ENCODE measurements at places on chromosomes 16 and 17. TPM values are rescaled to one million over a fixed set of nuclear protein-coding genes. Genes with fewer than 3 reads are reported as not detected.

Gene ZNF747
- 10.4 TPM for total RNA-seq

GRCh38 chr17:81577278-81578000 lies 25.3 kb upstream of the FAAP100 start:
- no peak for DNase-seq

GRCh38 chr16:27972500-27972899 lies 91.0 kb downstream of the GSG1L start:
- DNase-seq = no peak

- peak; percentile 79 for DNase-seq
Measured at GRCh38 chr17:80426671-80427326, 11.8 kb downstream of the ENDOV start.

GRCh38 chr16:60945225-60945624 lies 1091.0 kb downstream of the CDH8 start:
- no peak for DNase-seq

GRCh38 chr17:78862073-78863023 lies 21.7 kb upstream of the USP36 start:
- peak; percentile 86 for DNase-seq

DNA sequence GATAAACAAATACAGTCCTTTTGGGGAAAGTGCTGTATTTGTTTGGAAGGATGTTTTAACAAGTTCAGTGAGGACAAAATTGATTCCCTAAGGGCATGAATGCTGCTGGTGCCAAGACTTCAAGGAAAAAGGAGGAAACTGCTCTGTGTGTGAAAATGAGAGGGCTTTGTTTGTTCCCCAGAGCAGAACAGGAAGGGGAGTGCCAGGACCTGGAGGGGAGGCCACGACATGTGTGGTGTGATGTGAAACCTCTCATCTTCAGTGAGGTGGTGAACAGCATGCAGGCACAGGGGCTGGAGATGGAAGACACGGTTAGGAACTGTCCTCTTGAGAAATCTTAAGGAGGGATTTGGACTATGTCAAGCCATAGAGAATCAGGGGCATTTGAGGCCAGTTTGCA lies 46.6 kb upstream of the GRIN2A start:
- DNase-seq = no peak

Gene LHX1
- not detected for total RNA-seq

Gene TUBG1
- total RNA-seq = 49.7 TPM

DNA sequence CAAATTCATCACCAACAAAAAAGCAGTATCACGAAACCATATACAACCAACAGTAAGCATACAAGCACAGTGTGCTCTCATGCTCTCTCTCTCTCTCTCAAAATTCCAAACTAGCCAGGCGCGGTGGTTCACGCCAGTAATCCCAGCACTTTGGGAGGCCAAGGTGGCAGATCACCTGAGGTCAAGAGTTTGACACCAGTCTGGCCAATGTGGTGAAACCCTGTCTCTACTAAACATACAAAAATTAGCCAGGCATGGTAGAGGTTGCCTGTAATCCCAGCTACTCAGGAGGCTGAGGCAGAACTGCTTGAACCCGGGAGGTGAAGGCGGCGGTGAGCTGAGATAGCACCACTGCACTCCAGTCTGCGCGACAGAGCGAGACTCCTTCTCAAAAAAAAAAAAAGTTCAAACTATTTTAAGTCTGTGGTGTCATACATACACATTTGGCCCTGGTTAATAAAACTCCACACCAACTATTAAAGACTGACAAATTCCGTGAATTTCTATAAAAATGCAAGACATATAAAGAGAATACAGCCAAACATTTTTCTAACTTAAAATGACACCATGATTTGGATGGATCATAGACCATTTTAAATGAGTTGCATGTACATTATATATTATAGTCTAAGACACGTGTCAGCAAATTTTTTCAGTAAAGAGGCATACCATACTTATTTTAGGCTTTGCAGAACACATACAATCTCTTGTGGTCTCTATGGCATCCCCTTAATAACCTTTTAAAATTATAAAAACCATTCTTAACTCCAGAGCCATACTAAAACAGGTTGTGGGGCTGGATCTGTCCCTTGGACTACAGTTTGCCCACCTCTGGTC lies 30.9 kb downstream of the GLG1 start:
- no peak for DNase-seq

DNA sequence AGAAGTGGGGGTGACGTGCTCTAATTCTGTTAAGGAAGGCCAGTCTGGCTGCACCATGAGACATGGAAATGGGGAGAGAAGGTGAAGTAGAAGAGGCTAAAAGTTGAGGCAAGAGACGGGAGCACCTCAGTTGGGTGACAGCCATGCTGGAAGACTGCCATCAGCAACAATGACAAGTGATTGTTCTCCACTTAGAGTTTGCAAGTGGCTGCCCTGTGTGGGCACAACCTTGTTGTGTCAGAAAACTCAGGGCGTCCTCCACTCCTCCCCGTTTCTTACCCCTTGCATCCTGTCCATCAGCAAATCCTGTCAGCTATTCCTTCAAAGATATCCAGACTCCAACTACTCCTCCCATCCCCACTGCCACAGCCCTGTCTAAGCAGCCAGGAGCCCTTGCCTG lies 17.6 kb downstream of the CES1 start:
- DNase-seq = no peak

GRCh38 chr16:4852221-4852872 lies 5.1 kb downstream of the UBN1 start:
- DNase-seq = no peak

DNA sequence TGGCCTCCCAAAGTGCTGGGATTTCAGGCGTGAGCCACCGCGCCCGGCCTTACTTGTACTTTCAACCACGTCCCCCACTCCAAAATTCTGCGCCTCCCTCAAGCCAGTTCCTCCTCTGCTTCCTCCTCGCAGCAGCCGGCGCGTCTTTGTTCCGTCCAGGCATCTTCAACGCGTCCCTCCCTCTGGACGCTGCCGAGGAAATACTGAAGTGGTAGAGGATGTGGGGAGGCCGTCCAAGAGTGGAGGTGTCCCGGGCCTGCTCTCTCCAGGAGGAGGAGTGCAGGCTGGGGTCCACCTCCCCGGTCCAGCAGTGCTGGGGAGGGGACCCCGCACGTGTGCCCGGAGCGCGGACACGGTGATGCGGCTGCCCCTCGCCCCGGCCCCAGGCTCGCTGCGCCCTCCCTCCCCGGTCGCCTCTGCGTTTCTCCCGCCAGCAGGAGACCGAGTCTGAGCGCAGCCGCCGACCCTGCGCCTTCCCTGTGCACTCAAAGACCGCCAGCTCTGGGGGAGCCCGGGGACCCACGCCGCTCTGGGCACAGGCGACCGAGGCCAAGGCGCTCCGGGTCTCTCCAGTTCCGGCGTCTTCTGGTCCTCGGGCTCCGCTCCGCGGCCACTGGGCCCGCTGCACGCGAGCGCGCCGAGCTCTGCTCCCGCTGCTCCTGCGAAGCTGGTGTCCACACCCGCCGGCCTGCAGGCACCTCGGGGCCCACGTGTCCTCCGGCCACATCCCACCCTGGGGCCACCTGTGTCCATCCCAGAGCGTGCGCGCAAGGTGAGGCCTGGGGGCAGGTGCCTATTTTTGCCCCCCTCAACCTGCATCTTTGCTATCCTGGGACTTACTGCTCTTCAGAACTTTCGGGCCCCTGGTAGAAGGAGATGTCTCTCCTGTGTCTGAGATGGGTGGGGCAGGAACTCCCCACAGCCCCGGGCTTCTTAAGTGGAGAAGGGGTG lies 31.7 kb downstream of the OSBPL7 start:
- DNase-seq = peak; percentile 62

DNA sequence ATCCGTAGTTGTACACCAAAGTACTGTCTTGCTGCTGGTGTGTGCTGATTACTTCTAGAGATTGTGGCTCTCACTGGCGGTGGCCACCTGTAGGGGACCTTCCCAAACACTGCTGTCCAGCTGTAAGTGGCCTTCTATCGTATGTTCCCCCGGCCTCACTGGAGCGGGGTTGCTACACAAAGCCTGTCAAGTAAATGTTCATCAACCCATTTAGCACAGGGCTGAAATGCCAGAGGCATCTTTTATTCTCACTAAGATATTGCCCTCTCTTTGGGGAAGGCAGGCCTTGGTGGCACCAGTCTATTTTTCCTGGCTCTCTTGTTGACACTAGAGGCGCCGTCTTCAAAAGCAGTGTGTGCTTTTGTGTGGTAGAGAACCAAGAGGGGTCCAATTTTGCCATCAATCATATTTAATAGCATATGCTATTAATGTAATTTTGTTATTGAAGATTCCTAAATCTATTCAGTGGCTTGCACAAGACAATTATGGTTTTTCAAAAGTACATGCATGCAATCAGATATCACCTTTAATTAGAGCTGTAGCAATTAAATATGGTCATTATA lies 514.4 kb upstream of the SALL1 start:
- no peak for DNase-seq

Gene CLEC18B
- 2.4 TPM for total RNA-seq

DNA sequence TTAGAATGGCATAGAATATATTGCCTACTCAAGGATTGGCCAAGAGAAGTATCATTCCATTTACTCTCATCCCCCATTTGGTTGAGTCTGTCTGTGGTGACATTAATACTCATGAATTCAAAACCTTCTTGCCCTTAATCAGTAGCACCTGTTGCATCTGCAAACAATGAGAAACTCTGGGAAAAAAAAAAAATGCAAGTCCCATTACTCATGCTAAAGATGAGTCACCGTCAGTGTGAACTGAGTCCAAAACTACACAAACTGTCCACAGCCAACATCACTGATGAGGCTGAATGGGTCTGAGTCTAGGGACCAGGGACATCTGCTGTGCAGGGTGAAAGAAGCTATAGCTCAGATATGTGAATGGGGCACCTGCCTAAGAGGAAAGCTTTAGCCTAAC lies 96.9 kb upstream of the ADAMTS18 start:
- no peak for DNase-seq

Gene PRAC1
- total RNA-seq = not detected

- DNase-seq = no peak
Measured at GRCh38 chr17:17551361-17551760, 40.1 kb downstream of the PEMT start.

DNA sequence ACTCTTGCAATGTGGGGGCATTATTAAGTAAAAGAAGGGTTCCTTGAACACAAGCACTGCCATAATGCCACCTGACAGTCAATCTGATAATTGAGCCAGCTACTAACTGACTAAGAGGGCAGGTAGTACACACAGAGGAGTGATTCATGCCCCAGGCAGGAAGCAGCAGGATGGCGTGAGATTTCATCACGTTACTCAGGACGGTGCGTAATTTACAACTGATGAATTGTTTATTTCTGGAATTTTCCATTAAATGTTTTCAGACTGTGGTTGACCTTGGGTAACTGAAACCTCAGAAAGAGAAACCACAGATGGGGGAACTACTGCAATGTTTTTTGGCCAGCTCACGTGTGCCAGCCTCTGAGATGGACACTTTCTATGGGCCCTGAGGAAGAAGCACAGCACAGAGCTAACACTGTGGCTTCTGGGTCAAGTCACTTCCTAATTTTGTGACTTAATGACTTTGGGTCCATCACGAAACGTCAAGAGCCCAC lies 46.7 kb downstream of the C17orf67 start:
- peak; percentile 53 for DNase-seq

Gene MYH2
- total RNA-seq = 0.78 TPM

- no peak for DNase-seq
Measured at GRCh38 chr17:28188841-28189263, 130.1 kb upstream of the TMEM97 start.

- no peak for DNase-seq
Measured at GRCh38 chr16:69471121-69471520, 46.7 kb downstream of the CYB5B start.

DNA sequence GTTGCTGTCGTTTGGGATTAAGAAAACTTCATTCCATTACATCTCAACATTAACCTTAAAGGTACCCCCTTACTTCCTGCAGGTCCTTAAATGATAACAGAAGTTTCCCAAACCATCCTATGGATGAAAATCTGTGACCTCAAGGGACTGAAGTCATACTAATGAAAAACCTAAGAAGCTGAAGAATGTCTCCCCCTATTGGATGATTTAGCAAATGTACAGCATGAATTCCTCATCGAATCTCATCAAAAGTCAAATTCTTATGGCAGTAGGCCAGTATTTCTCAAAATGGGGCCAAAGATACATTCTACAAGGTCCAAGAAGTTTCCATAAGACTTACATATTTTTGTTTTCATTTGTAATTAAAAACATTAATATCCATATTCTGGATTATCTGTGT lies 13.5 kb downstream of the SCO1 start:
- no peak for DNase-seq

Gene ARL17B
- total RNA-seq = 32.4 TPM

Gene YBX2
- not detected for total RNA-seq

DNA sequence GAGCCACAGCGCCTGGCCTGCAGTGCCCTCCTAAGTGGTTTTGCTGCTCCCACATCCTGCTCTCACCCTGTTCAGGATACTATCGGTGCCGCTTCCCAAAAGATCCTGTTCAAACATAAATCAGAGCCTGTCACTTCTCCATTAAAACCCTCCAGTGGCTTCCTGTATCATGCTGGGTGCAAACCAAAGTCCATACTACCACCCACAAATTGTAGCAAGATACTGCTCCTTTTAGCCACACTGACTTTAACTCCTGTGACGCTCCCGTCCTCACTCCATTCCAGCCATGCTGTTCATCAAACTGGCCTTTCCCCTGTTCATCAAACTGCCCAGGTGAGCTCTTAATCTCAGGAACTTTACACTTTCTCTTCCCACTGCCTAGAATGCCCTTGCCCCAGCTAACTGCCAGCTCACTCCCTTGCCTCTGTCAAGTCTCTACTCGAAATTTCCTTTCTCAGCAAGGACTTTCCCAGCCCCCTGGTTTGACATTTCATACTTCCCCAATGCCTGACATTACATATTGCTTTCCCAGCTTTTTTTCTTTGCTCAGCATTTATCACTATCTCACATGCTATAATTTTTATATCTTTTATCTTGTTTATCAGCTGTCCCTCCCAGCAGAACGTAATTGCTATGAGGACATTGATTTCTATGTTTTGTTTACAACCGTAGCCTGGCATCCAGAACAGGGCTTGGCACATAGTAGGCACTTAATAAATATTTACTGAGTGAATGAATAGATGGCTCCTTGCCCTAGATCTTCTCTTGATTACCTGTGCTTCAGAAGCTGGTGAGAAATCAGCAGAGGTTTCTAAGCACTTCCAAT lies 44.3 kb upstream of the SMURF2 start:
- DNase-seq = no peak

Gene ELMO3
- total RNA-seq = 23.5 TPM

DNA sequence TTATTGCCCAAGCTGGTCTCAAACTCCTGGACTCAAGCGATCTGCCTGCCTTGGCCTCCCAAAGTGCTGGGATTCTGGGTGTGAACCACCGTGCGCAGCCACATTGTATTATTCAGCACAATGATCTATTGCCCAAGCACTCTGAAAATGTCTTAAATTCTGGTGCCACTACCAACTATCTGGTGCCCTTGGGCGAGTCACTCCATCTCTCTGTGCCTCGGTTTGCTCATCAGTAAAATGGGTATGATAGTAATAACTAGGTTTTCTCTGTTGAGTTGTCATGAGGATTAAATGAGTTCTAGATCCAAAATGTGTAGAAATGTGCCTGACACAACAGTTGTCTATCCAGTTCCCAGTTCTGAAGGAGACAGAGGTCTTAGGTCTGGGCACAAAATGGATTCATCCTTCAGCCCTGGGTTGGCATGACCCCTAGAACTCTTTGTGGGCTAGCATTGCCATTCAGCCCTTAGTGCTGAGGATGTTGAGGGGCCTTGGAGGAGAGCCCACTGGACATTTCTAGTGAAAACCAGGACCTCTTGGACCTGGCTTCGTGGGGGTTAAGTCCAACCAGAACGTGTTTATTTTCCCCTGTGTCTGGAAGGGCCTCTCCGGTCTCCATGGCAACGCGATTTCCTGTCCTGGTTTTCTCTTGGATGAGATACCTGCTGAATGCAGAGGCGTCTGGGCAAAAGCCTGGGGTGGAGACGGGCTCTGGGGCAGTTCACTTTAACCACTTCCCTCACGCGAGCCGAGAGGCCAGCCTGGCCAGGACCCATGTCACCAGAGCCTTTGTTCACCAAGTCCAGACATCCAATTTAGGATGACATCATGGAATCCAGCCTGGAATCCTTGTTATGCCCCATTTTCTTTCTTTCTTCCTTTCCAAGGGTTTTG lies 43.7 kb upstream of the TNRC6A start:
- peak; percentile 73 for DNase-seq
